ENCODE measurements at places on chromosomes 4 and X. TPM values are rescaled to one million over a fixed set of nuclear protein-coding genes. Genes with fewer than 3 reads are reported as not detected.

Gene TEX11
- total RNA-seq = 0.10 TPM

Gene GUCY2F
- 0.10 TPM for total RNA-seq

Gene MAGEB17
- not detected for total RNA-seq

Gene TEC
- total RNA-seq = 14.2 TPM

Gene C4orf54
- not detected for total RNA-seq

- DNase-seq = no peak
Observed at GRCh38 chrX:48909703-48910294, 1.6 kb downstream of the SLC35A2 start.

DNA sequence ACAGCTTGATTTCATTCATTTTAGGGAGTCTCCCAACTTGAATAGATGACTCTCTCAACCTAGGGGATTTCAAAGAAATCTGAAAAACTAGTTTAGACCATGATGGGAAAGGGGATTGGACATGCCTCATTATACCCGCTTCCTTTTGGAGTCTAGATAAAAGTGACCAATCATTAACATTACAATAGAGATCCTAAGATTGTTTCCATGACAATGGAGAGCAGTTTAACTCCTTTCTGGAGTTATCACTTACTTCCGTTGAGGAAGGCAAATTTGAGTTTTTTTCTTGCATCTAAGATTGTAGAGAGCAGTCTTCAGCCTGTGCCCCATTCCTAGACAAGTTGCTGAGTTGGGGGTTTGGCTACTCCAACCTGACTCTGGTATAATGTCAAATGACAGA, 11.4 kb upstream of the IL15 start:
- no peak for DNase-seq

- no peak for DNase-seq
Observed at GRCh38 chr4:103074744-103075434, 1.7 kb downstream of the SLC9B2 start.

- DNase-seq = no peak
Observed at GRCh38 chrX:53159184-53159583, 65.2 kb downstream of the KANTR start.

Data from upper lobe of left lung (tissue), 6 donors.